ENCODE measurements at places on chromosomes 6 and 20. TPM values are rescaled to one million over a fixed set of nuclear protein-coding genes. Genes with fewer than 3 reads are reported as not detected.

The PKHD1 gene
- total RNA-seq: not detected

The SLPI gene
- 9.5 TPM for total RNA-seq

The PPP1R16B gene
- 0.27 TPM for total RNA-seq

The TPBG gene
- 39.9 TPM for total RNA-seq

The DTNBP1 gene
- 16.0 TPM for total RNA-seq

The MLN gene
- total RNA-seq: not detected

The PHACTR1 gene
- not detected for total RNA-seq

The PLAGL1 gene
- total RNA-seq: 7.6 TPM

The PDE7B gene
- 1.1 TPM for total RNA-seq

The ANKEF1 gene
- 7.6 TPM for total RNA-seq

The OOEP gene
- not detected for total RNA-seq

The NRSN1 gene
- total RNA-seq: not detected

The SPATS1 gene
- not detected for total RNA-seq

The CFAP206 gene
- 0.17 TPM for total RNA-seq

The RBL1 gene
- 9.2 TPM for total RNA-seq

The BPI gene
- not detected for total RNA-seq

The PTCRA gene
- total RNA-seq: not detected

Data from A549 treated with RU486 at 1 μM for 4 hours (cell line).